Activated CD4-positive, alpha-beta T cell treated with anti-CD3 and anti-CD28 coated beads for 4 hours (primary cell): ENCODE measurements at places on chromosomes 13 and 19.
A peak's percentile ranks its signal among the peaks of the same experiment; 100 is the strongest.

DNA sequence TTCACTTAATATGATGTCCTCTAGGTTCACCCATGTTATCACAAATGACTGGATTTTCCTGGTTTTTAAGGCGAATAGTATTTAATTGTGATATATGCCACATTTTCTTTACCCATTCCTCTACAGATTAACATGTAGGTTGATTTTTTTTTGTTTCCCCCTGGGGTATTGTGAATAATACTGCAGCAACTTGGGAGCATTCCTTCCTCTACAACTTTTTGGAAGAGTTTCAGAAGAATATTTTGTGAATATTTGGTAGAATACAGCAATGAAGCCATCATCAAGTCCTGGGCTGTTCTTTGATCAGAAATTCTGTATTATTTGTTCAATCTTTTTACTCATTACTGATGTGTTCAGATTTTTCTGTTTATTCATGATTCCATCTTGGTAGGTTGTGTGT is 5.6 kb upstream of the ZNF331 start:
- no peak for DNase-seq

- no peak for DNase-seq
Observed at GRCh38 chr13:44867825-44868224, 121.4 kb downstream of the NUFIP1 start.

DNA sequence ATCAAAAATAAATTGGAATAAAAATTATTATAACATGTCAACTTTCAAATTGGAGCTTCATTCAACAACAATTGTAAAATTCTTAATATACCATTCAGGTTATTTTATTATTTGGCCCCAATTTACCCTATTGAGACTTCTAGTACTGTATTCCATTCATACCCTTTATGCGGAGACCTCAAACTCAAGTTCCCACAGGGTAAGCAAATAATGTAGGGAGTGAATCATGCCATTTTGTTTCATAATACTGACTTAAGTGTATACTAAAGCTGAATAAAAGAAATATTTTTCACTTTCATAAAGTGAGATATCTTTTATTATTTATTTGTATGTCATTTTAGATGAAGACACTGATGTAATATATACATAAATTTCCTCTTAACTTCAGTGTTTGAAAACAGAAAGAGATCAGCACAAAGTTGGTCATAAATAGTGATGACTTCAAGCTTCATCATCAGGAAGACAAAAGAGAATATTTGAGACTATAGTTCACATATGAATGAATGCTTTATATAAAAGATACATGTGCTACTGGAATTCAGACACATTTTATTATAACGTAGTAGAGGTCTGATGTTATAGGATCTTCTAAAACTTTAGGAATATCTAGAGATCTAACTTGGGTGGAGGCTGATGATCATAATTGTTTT is 894.4 kb upstream of the PCDH9 start:
- no peak for DNase-seq

DNA sequence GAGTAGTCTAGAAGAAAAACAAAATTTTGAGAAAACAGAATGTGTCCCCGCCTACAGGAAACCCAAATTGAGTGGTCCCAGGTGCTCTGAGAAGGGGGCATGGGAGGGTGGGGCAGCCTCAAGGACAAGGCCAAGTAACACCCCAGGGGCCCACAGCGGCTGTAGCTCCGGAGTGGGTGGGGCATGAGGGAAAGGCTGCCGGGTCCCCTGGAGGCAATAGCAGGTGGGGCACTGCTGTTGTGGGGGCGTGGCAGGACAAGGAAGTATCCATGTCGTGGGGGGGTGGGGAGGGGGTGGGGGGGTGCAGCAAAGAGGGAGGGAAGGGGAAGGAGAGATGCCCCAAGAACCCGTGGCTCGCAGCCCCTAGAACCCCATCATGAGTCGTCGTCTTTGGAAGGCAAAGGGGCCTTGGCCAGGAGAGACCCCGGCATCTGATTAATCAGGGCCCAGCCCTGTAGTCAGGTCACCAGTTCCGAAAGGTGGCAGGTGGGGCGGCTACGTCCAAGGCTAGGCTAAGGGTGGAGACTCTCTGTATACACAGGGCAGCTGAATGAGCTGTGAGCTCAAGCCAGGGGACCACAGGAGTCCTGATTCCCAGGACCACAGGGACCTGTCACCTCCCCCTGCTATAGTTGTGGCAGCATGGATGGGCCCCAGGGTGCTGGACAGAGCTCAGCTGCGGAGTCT is 7.5 kb upstream of the ISYNA1 start:
- no peak for DNase-seq

DNA sequence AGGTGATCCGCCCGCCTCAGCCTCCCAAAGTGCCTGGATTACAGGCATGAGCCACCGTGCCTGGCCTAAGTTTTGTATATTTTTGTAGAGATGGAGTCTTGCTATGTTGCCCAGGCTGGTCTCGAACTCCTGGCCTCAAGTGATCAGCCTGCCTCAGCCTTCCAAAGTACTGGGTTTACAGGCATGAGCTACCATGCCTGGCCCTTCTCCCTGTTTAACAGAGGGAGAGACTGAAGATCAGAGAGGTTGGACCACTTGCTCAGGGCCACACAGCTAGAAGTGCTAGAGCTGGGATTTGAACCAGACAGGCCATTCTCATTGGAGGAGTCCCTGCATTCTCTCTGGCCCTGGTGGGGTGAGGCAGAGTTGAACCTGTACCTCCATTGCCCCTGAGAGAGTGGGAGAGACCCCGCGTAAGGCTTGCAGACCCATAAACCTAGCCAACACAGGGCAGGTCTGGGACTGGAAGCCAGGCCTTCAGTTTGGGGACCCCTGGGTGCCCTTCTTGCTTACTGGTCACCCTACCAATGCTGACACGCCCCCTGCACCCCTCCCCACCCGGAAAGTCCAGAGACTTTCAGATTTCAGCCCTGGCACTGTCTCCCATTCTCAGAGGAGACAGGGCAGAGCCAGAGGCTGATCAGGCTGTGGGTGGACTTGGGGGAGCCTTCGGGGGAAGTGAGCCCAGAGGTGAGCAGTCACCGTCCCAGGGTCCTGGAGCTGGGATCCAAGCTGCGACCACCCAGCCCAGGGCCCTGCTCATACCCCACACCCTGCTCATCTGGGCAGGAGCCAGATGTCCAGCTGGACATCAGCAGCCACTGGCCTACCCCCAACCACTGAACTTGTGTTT is 13.3 kb downstream of the TTYH1 start:
- DNase-seq = no peak

- no peak for DNase-seq
Observed at GRCh38 chr13:67493835-67494234, 263.7 kb upstream of the PCDH9 start.

- no peak for DNase-seq
Observed at GRCh38 chr19:40119380-40119779, 28.6 kb upstream of the ZNF780A start.

DNA sequence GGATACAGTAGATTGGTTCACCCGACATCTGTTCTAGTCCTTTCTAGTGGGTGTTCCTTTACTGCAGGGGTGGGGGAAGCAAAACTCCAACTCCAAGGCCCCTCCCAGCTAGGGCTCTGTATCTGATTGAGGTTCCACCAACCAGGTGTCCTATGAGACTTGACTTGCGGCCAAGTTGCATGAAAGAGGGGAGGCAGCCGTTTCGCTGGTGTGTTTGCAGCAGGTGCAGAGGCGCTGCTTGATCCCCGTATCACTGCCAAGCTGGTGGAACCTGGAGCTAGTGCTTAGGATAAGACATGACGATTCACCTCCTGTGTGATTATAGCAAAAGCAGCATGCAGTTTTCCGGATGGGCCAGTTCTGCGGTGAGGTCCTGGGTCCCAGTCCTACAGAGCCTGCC is 338.2 kb downstream of the UQCRFS1 start:
- no peak for DNase-seq

- DNase-seq = no peak
Observed at GRCh38 chr19:17248011-17248776, 2.5 kb upstream of the NR2F6 start.

GRCh38 chr19:50649433-50650391 is at the start of gene C19orf81:
Gene C19orf81 (plus strand): TSS chr19:50649445. CDS start chr19:50649445, 0 bp downstream.
- no peak for DNase-seq

- no peak for DNase-seq
Observed at GRCh38 chr13:113489171-113489548, 1.4 kb downstream of the DCUN1D2 start.

- no peak for DNase-seq
Observed at GRCh38 chr19:29583196-29583999, 22.7 kb upstream of the POP4 start.

- DNase-seq = no peak
Observed at GRCh38 chr13:34942732-34943435, 814 bp downstream of the NBEA start.

DNA sequence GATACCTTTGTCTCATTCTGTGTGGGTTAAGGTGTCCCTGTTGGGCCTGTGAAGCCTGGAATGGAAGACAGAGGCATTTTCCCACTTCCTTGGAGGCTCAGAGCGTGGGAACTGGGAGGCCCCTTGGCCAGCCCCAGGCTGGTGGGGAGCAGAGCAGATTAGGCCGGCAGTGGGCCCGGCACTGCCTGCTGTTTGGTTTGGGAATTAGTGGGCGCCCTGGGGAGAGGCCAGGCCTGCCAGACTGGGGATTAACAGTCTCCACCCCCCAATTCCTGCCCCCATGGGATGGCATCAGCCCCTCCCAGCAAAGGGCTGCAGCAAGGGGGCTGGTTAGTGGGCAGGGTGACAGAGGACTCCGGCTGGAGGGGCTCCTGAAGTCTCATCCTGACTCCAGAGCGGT is 3.1 kb upstream of the BEST2 start:
- no peak for DNase-seq

DNA sequence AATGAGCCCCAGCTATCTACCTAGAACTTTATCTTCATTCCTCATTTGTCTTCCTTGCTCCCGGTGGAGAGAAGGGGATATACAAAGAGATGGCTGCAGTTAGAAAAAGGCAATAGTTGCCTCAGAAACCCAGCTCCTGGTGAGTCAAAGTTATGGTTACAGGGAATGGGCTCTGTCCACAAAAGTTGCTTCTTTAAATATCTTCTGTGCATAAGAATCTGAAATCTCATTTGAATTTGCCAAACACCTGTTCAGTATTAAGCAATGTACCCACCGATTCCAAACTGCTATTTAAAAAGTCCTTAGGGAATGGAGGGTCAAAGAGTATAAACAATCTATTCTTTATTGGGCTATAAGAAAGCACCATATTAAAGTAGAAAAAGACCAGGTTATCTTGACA is 48.4 kb downstream of the DCLK1 start:
- DNase-seq = no peak

- DNase-seq = no peak
Observed at GRCh38 chr13:113747291-113747833, 11.7 kb upstream of the TMEM255B start.

GRCh38 chr13:93290503-93290902 is 63.9 kb downstream of the GPC6 start:
- no peak for DNase-seq

GRCh38 chr13:42781352-42781751 is at the start of gene FAM216B:
Gene FAM216B (plus strand): TSS chr13:42781584. CDS start chr13:42784068, 2,484 bp downstream.
- DNase-seq = no peak

DNA sequence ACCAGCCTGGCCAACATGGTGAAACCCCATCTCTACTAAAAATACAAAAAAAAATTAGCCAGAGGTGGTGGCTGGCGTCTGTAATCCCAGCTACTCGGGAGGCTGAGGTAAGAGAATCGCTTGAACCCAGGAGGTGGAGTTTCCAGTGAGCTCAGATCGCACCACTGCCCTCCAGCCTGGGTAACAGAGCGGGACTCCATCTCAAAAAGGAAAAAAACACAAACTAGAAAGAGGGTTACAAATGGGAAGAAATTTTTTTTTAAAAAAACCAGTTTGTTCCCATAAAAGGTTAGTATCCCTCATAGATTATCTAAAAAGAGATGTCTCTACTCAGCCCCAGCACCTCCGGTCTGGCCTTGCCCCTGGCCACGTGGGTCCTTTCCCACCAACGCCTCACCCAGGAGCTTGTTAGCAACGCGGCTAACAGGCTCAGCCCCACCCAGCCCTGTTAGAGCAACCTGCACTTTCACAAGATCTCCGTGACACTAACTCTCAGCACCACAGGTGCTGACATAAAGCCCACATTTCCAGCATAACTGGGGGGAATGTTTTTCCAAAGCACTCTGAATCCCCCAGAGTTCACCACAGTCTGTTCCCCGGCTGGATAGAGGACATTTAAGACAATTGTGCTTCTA is 4.3 kb downstream of the DMKN start:
- DNase-seq = peak; percentile 33

DNA sequence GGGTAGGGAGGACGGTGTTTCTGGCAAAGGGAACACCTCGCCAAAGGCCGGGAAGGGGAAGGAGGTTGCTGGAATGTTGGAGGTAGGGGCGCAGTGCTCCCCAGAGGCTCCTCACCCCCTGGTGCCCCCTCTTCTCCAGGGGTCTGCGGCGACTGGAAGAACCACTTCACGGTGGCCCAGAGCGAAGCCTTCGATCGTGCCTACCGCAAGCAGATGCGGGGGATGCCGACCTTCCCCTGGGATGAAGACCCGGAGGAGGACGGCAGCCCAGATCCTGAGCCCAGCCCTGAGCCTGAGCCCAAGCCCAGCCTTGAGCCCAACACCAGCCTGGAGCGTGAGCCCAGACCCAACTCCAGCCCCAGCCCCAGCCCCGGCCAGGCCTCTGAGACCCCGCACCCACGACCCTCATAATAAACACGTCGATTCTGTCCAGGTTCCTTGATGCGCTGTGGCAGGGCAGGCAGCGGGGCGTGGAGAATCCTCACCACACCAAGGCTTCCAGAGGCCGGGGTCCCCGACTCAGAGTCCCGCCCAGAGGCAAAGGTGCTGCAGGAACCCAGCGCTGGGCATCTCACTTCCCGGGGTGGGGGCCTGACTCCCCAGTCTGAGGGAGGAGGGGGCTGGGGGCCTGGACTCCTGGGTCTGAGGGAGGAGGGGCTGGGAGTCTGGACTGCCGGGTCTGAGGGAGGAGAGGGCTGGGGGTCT is 7.4 kb upstream of the SPACA4 start:
- no peak for DNase-seq
